ENCODE measurements at places on chromosomes 5 and 9. TPM values are rescaled to one million over a fixed set of nuclear protein-coding genes. Genes with fewer than 3 reads are reported as not detected.

OBP2B gene
- not detected for total RNA-seq

ZNF454 gene
- 4.9 TPM for total RNA-seq

FCN2 gene
- total RNA-seq = 0.18 TPM

PLAC8L1 gene
- 0.18 TPM for total RNA-seq

LRRC70 gene
- total RNA-seq = 5.8 TPM

RAD1 gene
- 17.4 TPM for total RNA-seq

CSNK1G3 gene
- 46.5 TPM for total RNA-seq

FPGS gene
- 34.7 TPM for total RNA-seq

CFAP157 gene
- not detected for total RNA-seq

BARHL1 gene
- total RNA-seq = not detected

FBN2 gene
- total RNA-seq = 110 TPM

KLHL3 gene
- 3.6 TPM for total RNA-seq

DNA sequence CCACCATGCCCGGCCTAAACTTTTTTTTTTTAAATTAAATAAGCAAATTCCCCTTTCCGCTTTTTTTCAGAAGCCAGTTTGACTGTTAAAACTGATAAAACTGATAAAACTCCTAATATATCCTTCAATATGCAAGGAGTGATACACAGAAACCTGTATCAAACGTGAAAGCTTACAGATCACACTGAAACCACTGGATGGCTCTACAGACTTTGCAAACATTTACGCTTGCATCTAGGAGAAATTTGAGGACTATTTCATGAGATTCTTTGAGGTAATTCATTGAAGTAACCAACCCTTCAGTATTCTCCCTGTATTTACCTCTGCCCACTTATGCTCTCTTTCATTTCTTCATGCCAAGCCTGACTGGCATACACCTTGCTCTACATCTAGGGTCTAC lies 40.6 kb upstream of the CHD1 start:
- H3K4me1 ChIP-seq = no peaks in the 10 kb centered on the region
- H3K4me3 ChIP-seq = no peak overlapping the region
- no peak for DNase-seq
- H3K36me3 ChIP-seq = no peaks in the 10 kb centered on the region

- no peak overlapping the region for H3K27ac ChIP-seq
- no peak for DNase-seq
- H3K4me3 ChIP-seq = no peak overlapping the region
- H3K36me3 ChIP-seq = no peaks in the 10 kb centered on the region
These were observed 37.6 kb downstream of the SYK start for GRCh38 chr9:90839183-90839728.

DNA sequence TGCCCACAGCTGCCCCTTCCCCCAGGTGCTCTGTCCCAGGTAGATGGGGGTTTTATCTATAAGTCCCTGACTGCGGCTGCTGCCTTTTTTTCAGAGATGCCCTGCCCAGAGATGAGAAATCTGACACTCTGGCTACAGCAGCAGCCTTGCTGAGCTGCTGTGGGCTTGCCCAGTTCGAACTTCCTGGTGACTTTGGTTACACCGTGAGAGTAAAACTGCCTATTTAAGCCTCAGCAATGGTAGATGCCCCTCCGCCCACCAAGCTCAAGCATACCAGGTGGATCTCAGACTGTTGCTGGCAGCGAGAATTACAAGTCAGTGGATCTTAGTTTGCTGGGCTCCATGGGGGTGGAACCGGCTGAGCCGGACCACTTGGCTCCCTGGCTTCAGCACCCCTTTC lies 56.8 kb downstream of the MINAR2 start:
- no peaks in the 10 kb centered on the region for H3K36me3 ChIP-seq
- no peak overlapping the region for H3K4me3 ChIP-seq
- no peak overlapping the region for H3K27ac ChIP-seq
- DNase-seq = no peak
- no peaks in the 10 kb centered on the region for H3K27me3 ChIP-seq

- no peaks in the 10 kb centered on the region for H3K27me3 ChIP-seq
- H3K36me3 ChIP-seq = peaks cover 39% of the 10 kb centered on the region
- DNase-seq = no peak
These were observed 54.0 kb upstream of the STXBP1 start for GRCh38 chr9:127557998-127558546.

GRCh38 chr5:80837679-80838078 lies 122.5 kb upstream of the RASGRF2 start:
- no peak overlapping the region for H3K4me3 ChIP-seq
- no peak overlapping the region for H3K27ac ChIP-seq
- H3K36me3 ChIP-seq = no peaks in the 10 kb centered on the region
- H3K4me1 ChIP-seq = no peaks in the 10 kb centered on the region

DNA sequence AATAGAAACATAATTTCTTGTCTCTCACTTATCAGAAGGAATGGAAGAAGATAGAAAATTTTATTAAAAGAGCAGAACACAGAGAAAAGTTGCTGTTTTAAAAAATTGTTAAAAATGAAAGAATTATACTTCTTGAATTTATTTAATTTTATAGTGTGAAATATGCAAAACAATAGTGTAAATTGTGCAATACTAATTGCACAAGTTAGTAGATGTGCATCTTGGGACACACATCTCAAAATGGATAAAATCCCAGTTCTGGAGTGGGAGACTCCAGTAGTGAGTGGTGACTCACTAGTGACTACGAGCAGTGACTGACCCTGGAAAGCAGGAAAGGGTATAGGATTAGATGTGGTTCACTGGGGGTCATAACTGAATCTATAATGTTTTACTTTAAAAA lies 223.2 kb downstream of the MSX2 start:
- no peaks in the 10 kb centered on the region for H3K36me3 ChIP-seq
- no peak overlapping the region for H3K4me3 ChIP-seq

GRCh38 chr5:118195211-118195610 lies 793.1 kb downstream of the DTWD2 start:
- no peaks in the 10 kb centered on the region for H3K27me3 ChIP-seq
- H3K36me3 ChIP-seq = no peaks in the 10 kb centered on the region
- peak; percentile 59 for DNase-seq
- H3K4me1 ChIP-seq = no peaks in the 10 kb centered on the region
- H3K4me3 ChIP-seq = no peak overlapping the region
- no peak overlapping the region for H3K27ac ChIP-seq

DNA sequence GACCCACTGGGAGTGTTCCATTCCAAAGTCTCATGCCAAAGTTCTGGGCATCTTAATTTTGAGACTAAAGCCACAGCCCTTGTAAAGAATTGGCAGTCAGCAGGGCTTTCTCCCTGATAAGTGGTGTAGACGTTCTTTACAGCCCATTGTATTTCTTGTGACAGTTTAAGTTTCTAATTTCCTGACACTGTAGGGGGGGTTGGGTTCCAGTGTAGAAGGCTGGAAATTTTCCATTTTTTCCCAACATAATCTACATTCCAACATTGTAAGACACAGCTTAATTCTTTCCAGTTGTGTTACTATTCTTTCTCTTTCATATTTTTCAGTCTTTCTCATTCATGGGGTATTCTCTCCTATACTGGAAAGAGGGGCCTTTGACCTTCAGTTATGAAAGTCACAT lies 121.1 kb downstream of the FBXL7 start:
- no peaks in the 10 kb centered on the region for H3K27me3 ChIP-seq
- H3K27ac ChIP-seq = no peak overlapping the region
- peaks cover 2% of the 10 kb centered on the region for H3K4me1 ChIP-seq
- no peak overlapping the region for H3K4me3 ChIP-seq

GRCh38 chr5:80435476-80435875 lies 27.6 kb downstream of the ZFYVE16 start:
- H3K4me3 ChIP-seq = no peak overlapping the region
- no peak for DNase-seq
- no peaks in the 10 kb centered on the region for H3K27me3 ChIP-seq
- no peak overlapping the region for H3K27ac ChIP-seq
- no peaks in the 10 kb centered on the region for H3K4me1 ChIP-seq

- H3K4me1 ChIP-seq = no peaks in the 10 kb centered on the region
- H3K27ac ChIP-seq = no peak overlapping the region
- H3K4me3 ChIP-seq = no peak overlapping the region
- no peak for DNase-seq
- peaks cover 61% of the 10 kb centered on the region for H3K36me3 ChIP-seq
These were observed 23.8 kb upstream of the CAMLG start for GRCh38 chr5:134714541-134714940.

- no peaks in the 10 kb centered on the region for H3K36me3 ChIP-seq
- no peaks in the 10 kb centered on the region for H3K4me1 ChIP-seq
- H3K4me3 ChIP-seq = no peak overlapping the region
- H3K27ac ChIP-seq = no peak overlapping the region
- no peaks in the 10 kb centered on the region for H3K27me3 ChIP-seq
These were observed 461.9 kb upstream of the KLF4 start for GRCh38 chr9:107951511-107951910.

DNA sequence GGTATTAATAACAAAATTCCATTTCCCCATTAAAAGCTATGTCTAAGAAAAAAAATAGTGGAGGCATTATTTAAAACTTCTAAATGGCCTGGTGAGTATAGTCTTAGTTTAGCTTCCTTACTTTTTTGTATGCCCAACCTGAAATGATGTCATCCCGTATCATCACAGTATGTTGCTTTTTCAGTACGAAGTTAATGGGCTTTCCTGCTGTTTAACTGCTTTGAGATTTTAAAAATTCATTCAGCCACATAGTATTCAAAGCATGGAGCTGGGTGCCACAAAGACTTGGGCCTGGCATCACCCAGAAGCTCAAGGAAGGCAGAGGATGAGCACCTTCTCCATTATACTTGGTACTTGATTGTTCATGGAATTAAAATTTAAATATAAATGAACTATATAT lies 7.4 kb downstream of the F2RL2 start:
- H3K4me3 ChIP-seq = no peak overlapping the region
- no peaks in the 10 kb centered on the region for H3K4me1 ChIP-seq
- no peak overlapping the region for H3K27ac ChIP-seq
- no peaks in the 10 kb centered on the region for H3K36me3 ChIP-seq

- H3K4me1 ChIP-seq = peaks cover 27% of the 10 kb centered on the region
- H3K27me3 ChIP-seq = no peaks in the 10 kb centered on the region
- no peak overlapping the region for H3K4me3 ChIP-seq
- DNase-seq = no peak
- H3K36me3 ChIP-seq = peaks cover 17% of the 10 kb centered on the region
- no peak overlapping the region for H3K27ac ChIP-seq
These were observed 2.4 kb downstream of the EHMT1 start for GRCh38 chr9:137621131-137621757.

DNA sequence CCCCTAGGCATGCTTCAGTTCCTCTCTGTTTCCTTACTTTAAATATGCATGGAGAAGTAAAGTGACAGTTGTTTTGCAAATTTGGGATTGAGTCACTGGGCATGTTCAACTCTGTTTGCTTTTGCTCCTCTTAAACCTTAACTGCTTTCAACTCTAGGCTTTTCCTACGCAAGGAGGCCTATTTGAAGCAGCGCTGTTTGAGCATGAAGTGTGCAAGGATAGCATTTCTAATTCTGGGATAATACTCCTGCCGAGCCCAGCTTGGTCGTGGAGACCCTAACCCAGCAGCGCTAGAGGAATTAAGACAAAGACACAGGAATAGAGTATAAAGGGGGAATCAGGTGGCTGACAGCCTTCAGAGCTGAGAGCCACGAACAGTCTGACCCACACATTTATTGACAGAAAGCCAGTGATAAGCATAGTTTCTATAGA lies 803.4 kb upstream of the CDH10 start:
- no peak overlapping the region for H3K4me3 ChIP-seq
- H3K27ac ChIP-seq = no peak overlapping the region
- no peaks in the 10 kb centered on the region for H3K27me3 ChIP-seq
- DNase-seq = no peak
- no peaks in the 10 kb centered on the region for H3K4me1 ChIP-seq

- peaks cover 8% of the 10 kb centered on the region for H3K4me1 ChIP-seq
- no peak overlapping the region for H3K27ac ChIP-seq
- DNase-seq = no peak
- no peaks in the 10 kb centered on the region for H3K27me3 ChIP-seq
- no peaks in the 10 kb centered on the region for H3K36me3 ChIP-seq
These were observed 2.8 kb downstream of the CSNK1G3 start for GRCh38 chr5:123514615-123515355.

DNA sequence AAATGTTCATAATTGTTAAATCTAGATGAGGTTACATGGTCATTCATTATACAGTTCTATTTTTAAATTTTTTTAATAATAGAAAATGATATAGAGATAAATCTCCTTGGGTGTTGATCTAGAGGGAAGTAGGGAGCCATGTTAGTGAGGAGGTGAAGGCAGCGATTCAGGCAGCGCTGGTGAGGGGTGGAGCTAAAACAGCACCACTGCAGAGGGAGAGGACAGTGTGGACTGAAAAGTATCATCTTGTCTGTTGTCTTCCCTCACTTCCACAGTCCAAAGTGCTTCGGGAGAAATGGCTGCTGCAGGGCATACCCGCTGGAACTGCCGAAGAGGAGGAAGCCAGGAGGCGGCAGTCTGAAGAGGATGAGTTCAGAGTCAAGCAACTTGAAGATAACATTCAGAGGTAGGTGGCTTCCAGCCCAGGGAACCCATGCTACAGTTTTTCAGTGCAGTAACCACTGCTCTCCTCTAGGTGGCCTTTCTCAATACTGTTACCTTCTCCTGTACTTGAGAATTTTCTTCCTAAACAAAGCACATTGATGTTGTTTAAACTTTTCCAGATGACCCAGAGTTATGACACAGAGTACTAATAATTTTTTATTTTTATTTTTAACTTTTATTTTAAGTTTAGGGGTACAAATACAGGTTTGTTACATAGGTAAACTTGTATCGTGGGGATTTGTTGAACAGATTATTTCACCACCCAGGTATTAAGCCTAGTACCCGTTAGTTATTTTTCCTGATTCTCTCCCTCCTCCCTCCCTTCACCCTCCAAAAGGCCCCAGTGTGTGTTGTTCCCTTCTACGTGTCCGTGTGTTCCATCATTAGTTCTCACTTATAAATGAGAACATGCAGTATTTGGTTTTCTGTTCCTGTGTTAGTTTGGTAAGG lies 100.5 kb downstream of the PALM2AKAP2 start:
- H3K27ac ChIP-seq = no peak overlapping the region
- peaks cover 4% of the 10 kb centered on the region for H3K4me1 ChIP-seq
- no peaks in the 10 kb centered on the region for H3K27me3 ChIP-seq
- no peak overlapping the region for H3K4me3 ChIP-seq
- no peak for DNase-seq

DNA sequence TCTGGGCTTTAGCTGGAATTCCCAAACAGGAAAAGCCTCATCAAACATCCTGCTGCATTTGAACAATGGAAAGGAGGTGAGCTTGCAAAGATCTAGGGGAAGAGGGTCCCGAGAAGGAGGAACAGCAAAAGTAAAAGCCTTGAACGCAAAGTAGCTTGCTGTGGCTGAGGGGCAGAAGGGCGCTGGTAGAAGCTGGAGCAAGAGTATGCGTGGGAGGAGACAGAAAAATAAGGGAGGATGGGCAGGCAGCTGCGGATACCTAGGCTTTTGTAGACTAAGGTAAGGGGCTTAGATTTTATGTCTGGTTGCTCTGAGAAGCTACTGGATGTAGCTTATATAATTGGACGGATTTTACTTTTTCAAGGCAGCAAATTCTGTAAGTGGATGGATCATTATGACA lies 21.9 kb upstream of the TGFBR1 start:
- H3K4me1 ChIP-seq = peaks cover 2% of the 10 kb centered on the region
- no peaks in the 10 kb centered on the region for H3K27me3 ChIP-seq
- H3K4me3 ChIP-seq = no peak overlapping the region
- H3K36me3 ChIP-seq = no peaks in the 10 kb centered on the region
- H3K27ac ChIP-seq = no peak overlapping the region

DNA sequence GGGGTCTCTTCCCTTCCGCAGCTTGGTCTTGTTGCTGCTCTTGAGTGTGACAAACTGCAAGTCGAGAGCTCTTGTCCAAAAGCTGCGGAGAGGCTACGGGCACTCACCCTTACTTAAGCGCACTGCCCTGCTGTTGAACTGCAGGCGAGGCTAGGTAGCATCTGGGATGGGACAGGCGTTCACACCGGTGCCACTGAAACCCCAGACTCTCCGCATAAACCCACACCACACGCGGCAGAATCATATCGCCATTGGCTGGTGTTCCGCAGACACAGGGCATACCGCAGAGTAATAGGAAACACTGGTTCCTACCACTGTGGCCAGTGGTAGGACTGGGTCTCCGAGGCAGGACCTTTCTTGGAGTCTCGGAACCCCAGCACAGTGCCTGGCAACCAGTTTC lies 2.2 kb upstream of the NPR3 start:
- peaks cover 48% of the 10 kb centered on the region for H3K27me3 ChIP-seq
- no peak for DNase-seq
- peaks cover 32% of the 10 kb centered on the region for H3K4me1 ChIP-seq
